ENCODE measurements at places on chromosomes 2 and 18.

- H3K4me3 ChIP-seq = peak overlapping the region; percentile 52
- peaks cover 62% of the 10 kb centered on the region for H3K4me1 ChIP-seq
- no peak for DNase-seq
- H3K27me3 ChIP-seq = no peaks in the 10 kb centered on the region
Observed at GRCh38 chr2:28271919-28272250, 120.8 kb upstream of the FOSL2 start.

DNA sequence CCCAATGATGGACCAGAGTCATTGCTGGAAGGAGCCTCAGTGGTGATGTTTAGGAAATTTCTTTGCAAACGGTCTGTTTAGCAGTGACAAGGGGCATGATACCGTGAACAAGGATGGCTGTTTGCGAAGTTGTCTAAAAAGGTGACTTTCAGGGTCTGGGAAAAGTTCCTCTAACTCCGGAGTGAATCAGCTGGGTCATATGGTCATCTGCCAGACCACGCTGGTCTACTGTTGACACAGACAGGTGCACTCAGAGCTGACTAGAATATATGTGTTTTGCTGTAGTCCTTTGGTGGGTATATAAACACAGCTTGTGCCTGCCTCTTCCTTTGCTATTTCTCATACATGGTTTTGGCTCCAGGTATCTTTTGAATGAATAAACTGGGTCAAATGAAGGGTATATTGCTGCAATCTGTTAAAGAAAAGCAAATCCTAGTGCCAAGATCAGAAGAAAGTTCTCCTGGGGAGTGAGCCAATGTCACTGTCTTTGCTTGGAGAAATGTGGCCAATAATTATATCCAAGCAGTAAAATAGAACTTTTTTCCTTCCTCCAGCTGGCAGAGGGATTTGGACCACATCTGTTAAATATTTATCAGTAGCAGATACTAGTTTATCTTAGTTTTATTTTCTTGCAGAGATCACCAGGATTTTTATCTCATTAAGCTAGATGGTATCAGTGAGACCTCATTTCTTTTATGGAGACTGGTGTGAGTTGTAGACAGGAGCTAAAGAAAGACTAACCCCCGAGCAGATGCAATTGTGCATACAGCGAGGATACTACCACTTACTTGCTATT is 286.0 kb downstream of the TRIB2 start:
- no peak for DNase-seq
- H3K4me1 ChIP-seq = peaks cover 12% of the 10 kb centered on the region
- H3K27ac ChIP-seq = no peak overlapping the region
- no peaks in the 10 kb centered on the region for H3K36me3 ChIP-seq
- peaks cover 38% of the 10 kb centered on the region for H3K27me3 ChIP-seq

- no peaks in the 10 kb centered on the region for H3K4me1 ChIP-seq
- no peak overlapping the region for H3K4me3 ChIP-seq
- DNase-seq = no peak
- no peaks in the 10 kb centered on the region for H3K36me3 ChIP-seq
Observed at GRCh38 chr2:60459851-60460250, 93.6 kb downstream of the BCL11A start.

DNA sequence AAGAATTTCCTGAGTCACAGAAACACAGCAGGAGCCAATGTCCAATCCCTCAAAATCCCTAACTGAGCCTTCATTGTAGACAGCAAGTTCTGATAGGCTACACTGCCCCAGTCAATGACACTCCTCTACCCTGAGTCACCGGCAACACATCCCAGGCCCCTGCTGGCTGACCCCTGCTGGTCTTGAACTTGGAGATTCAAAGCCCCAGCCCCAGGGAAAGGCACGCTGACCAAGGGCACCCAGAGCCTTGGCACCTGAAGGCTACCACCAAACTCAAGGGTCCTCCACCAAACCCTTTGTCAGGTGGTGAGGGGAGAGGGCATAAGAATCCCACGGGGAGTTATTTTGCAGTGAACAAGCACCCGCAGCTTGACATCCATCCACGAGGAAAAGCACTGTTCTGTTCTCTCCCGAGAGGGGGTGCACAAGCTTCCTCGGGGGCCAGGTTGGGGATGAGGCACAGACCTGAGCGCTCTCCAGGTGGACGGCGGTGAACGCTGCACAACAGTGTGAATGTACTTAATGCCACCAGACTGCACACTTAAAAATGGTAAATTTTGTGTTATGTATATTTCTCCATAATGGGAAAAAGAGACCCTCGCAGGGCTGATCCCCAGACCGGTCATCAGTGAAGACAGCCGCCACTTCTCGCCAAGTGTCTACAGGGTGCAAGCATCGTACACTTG is 46.9 kb downstream of the TFCP2L1 start:
- DNase-seq = no peak
- H3K4me1 ChIP-seq = no peaks in the 10 kb centered on the region
- no peak overlapping the region for H3K4me3 ChIP-seq
- H3K36me3 ChIP-seq = no peaks in the 10 kb centered on the region
- no peak overlapping the region for H3K27ac ChIP-seq

DNA sequence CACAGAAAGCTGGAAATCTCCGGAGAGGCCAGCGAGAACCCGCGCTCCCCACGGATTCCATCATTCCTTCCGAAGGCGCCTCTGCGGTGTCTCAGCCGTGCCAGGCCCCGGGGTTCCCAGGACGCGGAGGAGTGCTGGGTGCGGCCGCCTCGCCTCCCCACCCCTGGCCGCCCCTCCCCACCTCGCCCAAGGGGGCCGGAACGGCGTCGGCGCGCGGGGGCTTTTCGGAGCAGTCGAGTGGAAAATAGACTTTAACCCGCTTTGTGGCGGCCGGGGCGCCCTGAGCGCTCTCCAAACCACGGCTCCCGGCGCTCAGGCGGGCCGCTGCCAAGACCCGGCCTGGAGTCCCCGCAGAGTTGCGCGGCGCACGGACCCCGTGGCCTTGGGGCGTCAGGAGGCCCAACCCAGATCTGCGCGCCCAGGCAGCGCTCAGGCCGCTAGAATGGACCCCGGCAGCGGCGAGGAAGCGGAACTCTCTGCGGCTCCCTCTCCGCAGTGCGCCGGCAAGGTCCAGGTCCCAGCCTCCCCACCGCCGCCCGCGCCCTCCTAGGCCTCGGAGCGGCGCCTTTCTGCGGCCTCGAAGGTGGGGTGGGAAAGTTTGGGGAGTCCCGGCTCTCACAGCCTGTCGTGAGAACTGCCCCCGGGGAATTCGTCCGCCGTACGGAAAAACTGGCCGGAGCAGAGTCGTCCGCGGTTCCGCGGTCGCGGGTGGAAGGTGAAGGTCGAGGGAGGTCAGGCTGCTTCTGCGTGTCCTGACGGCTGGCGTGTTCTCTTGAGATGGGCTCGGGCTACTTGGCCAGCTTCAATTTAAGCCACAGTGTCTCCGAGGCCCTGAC is 1.2 kb upstream of the EMX1 start:
- no peak for DNase-seq
- H3K27ac ChIP-seq = no peak overlapping the region
- no peaks in the 10 kb centered on the region for H3K36me3 ChIP-seq
- peak overlapping the region; percentile 42 for H3K4me3 ChIP-seq
- peaks cover 8% of the 10 kb centered on the region for H3K4me1 ChIP-seq

DNA sequence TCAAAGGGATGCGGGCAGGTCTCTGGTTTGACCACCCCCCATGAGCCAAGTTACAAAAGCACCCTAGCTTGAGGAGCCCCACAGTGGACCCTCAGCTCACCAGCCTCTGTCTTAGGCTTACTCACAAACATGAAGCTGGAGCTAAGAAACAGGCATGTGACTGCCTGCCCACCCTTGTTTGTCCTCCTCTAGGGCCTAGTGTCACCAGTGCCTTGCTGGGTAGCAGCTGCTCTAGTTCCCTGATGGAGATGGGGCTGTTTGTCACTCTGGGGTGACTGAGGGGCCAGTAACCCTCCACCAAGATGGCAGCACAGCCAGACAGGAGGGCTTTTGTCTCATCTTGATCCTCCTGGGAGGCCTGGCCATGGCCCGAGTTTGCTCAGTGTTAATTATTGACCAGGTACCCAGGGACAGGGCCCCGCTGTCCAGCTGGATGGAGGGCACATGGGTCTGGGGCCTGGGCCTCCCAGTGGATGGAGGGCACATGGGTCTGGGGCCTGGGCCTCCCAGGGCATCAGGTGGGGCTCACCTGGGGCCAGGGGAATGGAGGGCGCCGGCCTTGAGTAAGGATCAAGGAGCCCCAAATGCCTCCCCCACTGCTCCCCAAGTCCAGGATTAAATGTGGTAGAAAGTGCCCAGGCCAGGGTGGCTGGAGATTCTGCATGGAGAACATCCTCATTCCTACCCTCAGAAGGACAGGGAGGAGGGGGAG is 185.9 kb upstream of the HAAO start:
- no peak for DNase-seq
- no peaks in the 10 kb centered on the region for H3K4me1 ChIP-seq
- no peaks in the 10 kb centered on the region for H3K36me3 ChIP-seq
- H3K27ac ChIP-seq = no peak overlapping the region
- H3K4me3 ChIP-seq = no peak overlapping the region
- H3K27me3 ChIP-seq = peaks cover 3% of the 10 kb centered on the region

DNA sequence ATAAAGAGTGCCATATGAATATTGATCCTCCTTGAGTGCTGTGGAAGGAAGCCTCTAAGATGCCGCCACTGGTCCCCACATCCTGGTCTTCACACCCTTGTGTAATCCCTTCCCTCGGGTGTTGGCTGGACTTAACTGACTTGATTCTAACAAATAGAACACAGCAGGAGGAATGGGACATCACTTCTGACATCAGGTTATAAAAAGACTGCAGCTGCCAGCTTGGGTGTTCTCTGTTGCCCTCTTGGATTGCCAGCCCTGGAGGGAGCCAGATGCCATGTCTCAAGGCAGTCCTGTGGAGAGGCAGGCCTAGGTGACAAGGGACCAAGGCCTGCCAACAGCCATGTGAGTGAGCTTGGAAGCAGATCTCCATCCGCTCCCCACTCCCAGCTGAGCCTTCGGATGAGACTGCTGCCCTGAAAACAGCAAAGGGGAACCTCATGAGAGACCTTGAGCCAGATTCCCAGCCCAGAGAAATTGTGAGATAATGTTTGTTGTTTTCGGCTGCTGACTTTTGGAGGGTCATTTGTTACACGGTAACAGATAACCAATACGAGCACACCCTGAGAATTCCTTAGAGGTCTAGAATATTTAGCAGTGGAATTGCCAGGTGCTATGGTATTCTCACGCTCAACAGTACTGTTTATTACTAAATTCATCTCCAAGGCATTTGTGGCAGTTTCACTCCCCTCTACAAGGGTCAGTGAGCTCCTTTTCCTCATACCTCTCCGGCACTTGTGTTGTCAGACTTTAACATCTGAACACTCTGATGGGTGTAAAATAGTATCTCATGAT is 32.5 kb downstream of the HPCAL1 start:
- no peaks in the 10 kb centered on the region for H3K27me3 ChIP-seq
- H3K4me1 ChIP-seq = peaks cover 50% of the 10 kb centered on the region
- no peak for DNase-seq
- peaks cover 31% of the 10 kb centered on the region for H3K36me3 ChIP-seq
- H3K4me3 ChIP-seq = no peak overlapping the region

DNA sequence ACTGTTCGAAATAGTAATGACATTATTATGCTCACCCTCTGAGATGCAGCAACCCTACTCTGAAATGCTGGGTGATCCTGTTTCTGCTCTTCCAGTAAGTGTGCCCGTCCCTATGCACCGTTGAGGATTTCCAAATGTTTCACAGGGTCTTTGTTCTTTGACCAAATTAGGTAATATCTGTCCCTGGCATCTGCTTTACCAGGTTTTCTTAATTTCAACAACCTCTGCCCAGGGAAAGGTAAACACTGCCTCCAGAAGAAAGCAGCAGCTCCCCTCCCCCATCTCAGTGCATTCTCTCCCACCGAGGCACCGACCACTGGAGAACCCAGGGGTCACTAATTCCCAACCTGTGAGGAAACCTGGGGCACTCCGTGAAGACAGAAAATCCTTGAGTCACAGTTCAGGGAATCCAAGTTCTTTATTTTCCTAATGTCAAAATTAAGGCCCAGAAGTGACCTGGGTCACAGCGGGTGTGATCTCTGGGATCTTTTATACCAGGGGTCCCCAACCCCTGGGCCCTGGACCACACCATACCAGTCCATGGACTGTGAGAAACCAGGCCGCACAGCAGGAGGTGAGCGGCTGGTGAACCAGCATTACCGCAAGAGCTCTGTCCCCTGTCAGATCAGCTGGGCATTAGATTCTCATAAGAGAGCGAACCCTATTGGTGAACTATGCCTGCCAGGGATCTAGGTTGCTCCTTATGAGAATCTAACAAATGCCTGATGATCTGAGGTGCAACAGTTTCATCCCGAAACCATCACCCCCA is 1.2 kb upstream of the GRB14 start:
- H3K4me1 ChIP-seq = no peaks in the 10 kb centered on the region
- H3K4me3 ChIP-seq = no peak overlapping the region
- peaks cover 28% of the 10 kb centered on the region for H3K27me3 ChIP-seq
- H3K27ac ChIP-seq = no peak overlapping the region
- DNase-seq = no peak
- H3K36me3 ChIP-seq = no peaks in the 10 kb centered on the region

DNA sequence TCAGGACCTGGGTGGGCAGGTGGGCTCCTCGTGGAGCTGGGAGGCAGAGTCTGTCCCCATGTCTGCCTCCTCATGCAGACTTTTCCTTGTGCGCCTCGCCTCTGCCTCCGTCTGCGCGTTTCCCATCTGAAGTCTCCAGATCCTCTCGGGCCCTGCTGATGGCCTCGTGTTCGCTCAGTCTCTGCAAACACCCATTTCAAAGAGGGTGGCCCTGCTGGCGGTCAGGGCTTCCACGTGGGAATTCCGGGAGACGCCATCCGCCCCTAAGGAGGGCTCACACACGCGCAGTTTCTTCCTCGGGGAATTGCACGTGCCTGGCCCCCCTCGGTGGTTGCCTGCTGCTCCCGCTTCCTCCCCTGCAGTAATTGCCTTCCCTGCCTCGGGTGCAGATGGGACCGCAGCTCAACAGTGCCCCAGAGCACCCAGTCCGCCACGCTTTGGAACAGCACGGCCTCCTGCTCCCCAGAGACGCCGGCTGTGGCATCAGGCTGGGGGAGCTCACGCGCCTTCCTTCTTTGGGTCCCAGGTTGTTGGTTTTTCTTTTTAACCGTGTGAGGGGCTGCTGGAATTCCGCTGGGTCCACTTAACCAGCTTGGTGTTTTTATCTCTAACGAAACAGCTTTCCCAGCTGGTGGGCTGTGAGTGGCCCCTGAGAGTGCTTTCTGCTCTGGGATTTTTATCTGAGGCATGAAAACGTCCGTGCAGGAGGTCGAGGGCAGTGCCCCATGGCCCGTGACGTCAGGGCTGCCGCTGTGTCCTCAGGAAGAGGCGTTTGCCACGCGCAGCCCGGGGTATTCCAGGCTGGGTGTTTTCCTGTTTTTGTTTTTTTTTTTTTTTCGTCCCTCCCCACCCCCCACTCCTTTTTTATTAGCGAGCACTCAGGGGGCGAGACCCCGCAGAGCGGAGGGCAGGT is 16.1 kb downstream of the NFATC1 start:
- peaks cover 2% of the 10 kb centered on the region for H3K4me1 ChIP-seq
- H3K27me3 ChIP-seq = no peaks in the 10 kb centered on the region
- DNase-seq = no peak
- no peak overlapping the region for H3K4me3 ChIP-seq
- H3K27ac ChIP-seq = no peak overlapping the region
